ENCODE measurements at places on chromosomes 13 and 19. TPM values are rescaled to one million over a fixed set of nuclear protein-coding genes. Genes with fewer than 3 reads are reported as not detected.
A peak's percentile ranks its signal among the peaks of the same experiment; 100 is the strongest.

Gene RGL3
- total RNA-seq, result not detected

Gene ZNF543
- 5.2 TPM for total RNA-seq

Gene TNFSF13B
- 2.2 TPM for total RNA-seq

Gene PGLYRP1
- not detected for total RNA-seq

GRCh38 chr19:57708641-57709361 lies at the start of gene ZNF154:
TSS of gene ZNF154 (minus strand) at chr19:57709204. CDS start at chr19:57708971, 233 bp downstream.
- peaks cover 11% of the 10 kb centered on the region for H3K4me1 ChIP-seq
- H3K36me3 ChIP-seq, result peaks cover 13% of the 10 kb centered on the region
- H3K27me3 ChIP-seq, result no peaks in the 10 kb centered on the region
- peak within 1 kb of the TSS; percentile 71 for H3K4me3 ChIP-seq
- peak; percentile 55 for DNase-seq

DNA sequence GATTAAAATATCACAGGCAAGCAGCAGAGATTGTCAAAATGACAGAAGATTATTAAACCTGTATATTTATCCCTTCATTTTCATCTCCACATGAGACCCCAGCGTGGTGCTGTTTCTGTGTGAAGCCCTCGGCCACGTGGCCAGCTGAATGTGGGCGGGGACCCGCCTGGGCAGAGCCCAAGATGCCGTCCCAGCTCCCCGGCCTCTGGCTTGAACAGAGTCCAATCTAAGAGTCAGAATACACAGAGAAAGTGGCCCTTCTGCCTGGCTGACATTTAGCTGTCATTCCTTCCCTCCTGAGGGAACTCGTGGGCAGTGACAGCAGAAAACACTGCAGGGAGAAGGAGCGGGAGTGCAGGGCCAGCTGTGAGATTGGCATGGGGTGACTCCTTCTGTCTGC lies 34.9 kb upstream of the UQCRFS1 start:
- H3K27me3 ChIP-seq, result no peaks in the 10 kb centered on the region

DNA sequence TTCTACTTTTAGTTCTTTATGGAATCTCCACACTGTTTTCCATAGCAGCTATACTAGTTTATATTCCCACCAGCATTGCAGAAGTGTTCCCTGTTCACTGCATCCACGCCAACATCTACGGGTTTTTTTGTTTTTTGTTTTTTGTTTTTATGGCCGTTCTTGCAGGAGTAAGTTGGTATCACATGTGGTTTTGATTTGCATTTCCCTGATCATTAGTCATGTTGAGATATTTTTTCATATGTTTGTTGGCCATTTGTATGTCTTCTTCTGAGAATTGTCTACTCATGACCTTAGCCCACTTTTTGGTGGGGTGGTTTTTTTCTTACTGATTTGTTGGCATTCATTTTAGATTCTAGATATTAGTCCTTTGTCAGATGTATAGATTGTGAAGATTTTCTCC lies 89.7 kb downstream of the FRY start:
- H3K36me3 ChIP-seq, result no peaks in the 10 kb centered on the region
- H3K4me1 ChIP-seq, result no peaks in the 10 kb centered on the region
- DNase-seq, result no peak
- no peaks in the 10 kb centered on the region for H3K27me3 ChIP-seq
- H3K4me3 ChIP-seq, result no peak overlapping the region
- H3K27ac ChIP-seq, result no peak overlapping the region

DNA sequence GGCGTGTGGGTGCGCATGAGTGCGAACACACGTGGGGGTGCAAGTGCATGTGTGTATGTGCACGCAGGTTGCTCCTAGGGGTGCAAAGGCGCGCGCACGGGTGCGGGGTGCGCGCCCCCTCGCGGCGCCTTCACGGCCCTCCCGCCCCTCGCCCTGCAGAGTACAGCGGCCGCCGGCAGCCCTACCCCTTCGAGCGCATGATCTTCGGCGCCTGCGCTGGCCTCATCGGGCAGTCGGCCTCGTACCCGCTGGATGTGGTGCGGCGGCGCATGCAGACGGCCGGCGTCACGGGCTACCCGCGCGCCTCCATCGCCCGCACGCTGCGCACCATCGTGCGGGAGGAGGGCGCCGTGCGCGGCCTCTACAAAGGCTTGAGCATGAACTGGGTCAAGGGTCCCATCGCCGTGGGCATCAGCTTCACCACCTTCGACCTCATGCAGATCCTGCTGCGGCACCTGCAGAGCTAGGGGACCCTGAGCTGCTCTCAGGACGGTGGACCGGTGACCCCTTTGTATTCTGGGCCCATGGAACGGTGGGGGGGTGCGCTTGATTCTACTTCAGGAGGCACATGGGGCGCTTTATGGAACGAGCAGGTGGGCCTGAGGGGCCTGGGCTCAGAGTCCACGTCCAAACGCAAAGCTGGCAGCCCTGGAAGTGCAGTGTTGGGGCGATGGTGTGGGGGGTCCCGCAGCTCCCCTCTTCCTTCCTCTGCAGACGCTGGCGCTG lies 27.7 kb downstream of the TMEM161A start:
- no peak overlapping the region for H3K27ac ChIP-seq
- DNase-seq, result peak; percentile 24
- peaks cover 13% of the 10 kb centered on the region for H3K4me1 ChIP-seq

- no peak overlapping the region for H3K4me3 ChIP-seq
- H3K27ac ChIP-seq, result no peak overlapping the region
- no peak for DNase-seq
- H3K4me1 ChIP-seq, result peaks cover 11% of the 10 kb centered on the region
These were observed 112.3 kb downstream of the MIPEP start for GRCh38 chr13:23776698-23777574.

DNA sequence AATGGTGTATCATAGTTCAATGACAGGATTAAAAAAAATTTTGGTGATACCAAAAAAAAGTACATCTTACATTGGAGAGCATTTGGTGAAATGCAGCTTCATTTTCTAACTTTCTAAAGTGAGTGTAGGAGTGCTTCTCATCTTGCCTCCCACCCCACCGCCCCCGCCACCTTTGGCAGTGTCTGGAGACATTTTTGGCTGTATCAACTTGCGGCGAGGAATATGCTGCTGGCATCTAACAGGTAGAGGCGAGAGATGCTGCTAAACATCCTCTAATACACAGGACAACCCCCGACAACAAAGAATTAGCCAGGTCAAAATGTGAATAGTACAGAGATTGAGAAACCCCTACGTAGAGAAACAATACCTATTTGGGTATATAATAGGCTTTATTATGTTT lies 1.7 kb downstream of the DLEU7 start:
- no peak for DNase-seq
- H3K36me3 ChIP-seq, result no peaks in the 10 kb centered on the region
- no peak overlapping the region for H3K27ac ChIP-seq
- no peak overlapping the region for H3K4me3 ChIP-seq

DNA sequence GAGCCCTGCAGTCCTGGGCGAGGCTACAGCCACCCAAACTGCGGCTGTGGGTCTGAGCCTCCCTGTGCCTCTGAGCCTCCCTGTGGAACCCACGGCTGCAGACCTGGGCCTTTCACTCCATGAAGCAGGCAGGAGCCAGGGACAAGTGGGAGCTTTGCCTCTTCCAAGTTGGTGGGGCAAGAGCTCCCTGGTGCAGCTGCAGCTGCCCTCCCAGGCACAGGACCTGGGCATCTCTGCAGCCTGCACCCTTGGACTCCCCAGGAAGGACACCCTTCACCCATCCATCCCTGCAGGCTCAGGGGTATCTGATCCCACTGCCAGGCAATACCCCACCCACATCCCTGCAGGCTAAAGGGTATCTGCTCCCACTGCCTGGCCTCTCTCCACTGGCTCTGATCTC lies 2.3 kb downstream of the TEX26 start:
- H3K27ac ChIP-seq, result no peak overlapping the region
- no peaks in the 10 kb centered on the region for H3K4me1 ChIP-seq
- peaks cover 8% of the 10 kb centered on the region for H3K27me3 ChIP-seq
- no peak overlapping the region for H3K4me3 ChIP-seq
- H3K36me3 ChIP-seq, result no peaks in the 10 kb centered on the region

GRCh38 chr13:46296115-46296822 lies 84.5 kb downstream of the LRRC63 start:
- no peak for DNase-seq
- no peaks in the 10 kb centered on the region for H3K36me3 ChIP-seq
- peak overlapping the region; percentile 86 for H3K27ac ChIP-seq
- H3K4me3 ChIP-seq, result peak overlapping the region; percentile 6
